ENCODE measurements at places on chromosomes 1 and 21. TPM values are rescaled to one million over a fixed set of nuclear protein-coding genes. Genes with fewer than 3 reads are reported as not detected.

Gene MLLT11
- total RNA-seq, result 2.1 TPM

Gene FALEC
- not detected for total RNA-seq

Gene NEXN
- total RNA-seq, result 24.5 TPM

Gene PTAFR
- 2.1 TPM for total RNA-seq

Gene CHI3L2
- total RNA-seq, result 1.0 TPM

Gene GNG4
- 1.0 TPM for total RNA-seq

Gene PPIAL4G
- total RNA-seq, result not detected

Gene F13B
- total RNA-seq, result not detected

Gene SAMSN1
- 3.1 TPM for total RNA-seq

Gene RER1
- 35.5 TPM for total RNA-seq

Gene ASCL5
- not detected for total RNA-seq

Gene GUCA2A
- not detected for total RNA-seq

Gene HPCA
- not detected for total RNA-seq

Gene MYOC
- total RNA-seq, result 5.2 TPM

Gene INSRR
- total RNA-seq, result 0.52 TPM

Gene TENT5C
- 48.0 TPM for total RNA-seq

Gene CD84
- total RNA-seq, result 3.1 TPM

Gene ABCB10
- 11.5 TPM for total RNA-seq

Gene HAPLN2
- total RNA-seq, result 0.52 TPM

Gene NGF
- total RNA-seq, result 2.1 TPM

Gene ALG14
- total RNA-seq, result 1.0 TPM

Gene EPHB2
- total RNA-seq, result 13.0 TPM

Gene RCC2
- 20.4 TPM for total RNA-seq

Gene LAMB3
- 0.52 TPM for total RNA-seq

Gene TRAF3IP3
- total RNA-seq, result 1.0 TPM

Gene HSD3B1
- total RNA-seq, result not detected

Gene SPRR2F
- total RNA-seq, result not detected

All from skeletal muscle tissue (tissue), 5 donors.